Ovary (tissue), 10 donors: ENCODE measurements at places on chromosomes 4 and X.

DNA sequence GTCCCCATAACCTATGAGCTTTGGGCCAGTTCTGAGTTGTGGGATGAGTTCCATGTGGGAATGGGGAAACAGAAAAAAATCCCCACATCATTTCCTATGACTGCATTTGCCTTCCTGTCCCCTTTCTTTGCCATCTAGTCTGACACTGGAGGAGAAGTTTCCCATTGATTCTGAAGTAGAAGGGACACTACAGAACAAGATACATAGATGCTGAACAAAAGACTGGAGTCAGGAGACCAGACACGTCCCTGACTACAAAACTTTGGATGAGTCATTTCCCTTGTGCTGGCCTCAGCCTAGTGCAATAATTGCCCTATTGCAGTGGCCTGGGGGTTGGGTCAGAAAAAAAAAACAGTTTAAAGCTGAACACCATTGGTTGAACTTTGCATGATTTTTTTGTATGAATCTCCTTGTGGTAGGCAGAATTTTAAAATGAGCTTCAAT, 22.1 kb downstream of the BEX3 start:
- DNase-seq, result no peak

- no peak for DNase-seq
These were observed 27.1 kb downstream of the CENPE start for GRCh38 chr4:103171006-103171405.

DNA sequence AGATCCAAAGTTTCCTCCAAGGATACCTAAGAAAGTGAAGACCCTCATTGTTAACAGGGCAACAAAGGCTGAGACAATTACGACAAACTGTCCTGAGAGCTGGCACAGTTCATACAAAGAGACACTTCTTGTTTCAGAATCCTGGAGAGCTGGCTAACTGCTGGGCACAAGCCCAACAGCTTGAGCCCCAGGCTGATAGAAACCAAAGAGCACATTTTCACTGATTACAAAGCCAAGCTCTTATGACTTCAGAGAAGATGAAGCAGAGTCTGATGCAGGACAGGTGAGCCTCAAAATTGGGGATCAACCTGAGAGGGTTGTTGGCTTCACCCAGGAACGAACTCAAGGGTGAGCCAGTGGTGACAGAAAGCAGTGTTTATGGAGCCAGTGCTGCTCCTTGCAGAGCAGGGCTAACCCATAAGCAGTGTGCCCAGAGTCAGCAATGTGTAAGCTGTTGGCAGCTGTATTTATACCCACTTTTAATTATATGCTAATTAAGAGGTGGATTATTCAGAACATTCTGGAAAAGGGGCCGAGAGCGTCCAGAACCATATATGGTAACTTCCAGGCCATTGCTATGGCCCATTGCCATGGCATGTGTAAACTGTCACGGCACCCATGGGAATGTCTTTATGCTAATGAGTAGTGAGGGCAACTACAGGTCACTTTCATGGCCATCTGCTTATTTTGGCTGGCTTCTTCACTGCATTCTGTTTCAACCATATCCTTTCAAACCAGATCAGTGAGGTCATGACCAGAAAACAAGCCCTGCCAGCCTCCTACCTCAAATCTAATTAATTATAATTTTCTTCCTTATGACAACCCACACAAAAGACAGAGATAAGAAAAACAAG, 183.7 kb downstream of the EVC2 start:
- DNase-seq, result no peak

DNA sequence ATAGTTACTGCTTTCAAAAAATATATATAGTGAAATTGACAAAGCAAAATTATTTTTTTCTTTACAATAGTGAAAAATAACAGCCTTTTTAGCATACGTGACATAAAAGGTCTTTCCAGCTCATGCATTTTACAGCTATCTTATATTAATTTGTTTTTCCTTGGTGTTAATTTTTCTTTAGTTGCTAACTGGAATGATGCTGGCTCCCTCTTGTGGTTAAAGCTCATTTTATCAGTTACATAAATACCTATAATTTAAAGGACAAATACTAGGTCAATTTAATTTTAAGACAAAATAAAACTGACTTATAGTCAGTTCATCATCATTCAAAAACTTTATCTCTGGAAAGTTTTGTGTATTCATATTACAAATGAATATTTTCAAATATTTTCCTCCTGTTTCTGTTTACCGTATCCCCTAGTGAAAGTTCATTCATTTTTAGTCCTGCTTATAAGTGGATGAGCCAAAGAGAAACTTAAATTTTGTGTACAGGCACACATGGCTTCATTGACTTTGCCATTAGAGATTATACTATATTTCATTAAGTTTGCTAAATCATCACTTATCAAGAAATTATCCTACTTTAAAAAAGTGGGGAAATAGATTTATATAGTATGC, 9.9 kb upstream of the ANAPC4 start:
- DNase-seq, result no peak

DNA sequence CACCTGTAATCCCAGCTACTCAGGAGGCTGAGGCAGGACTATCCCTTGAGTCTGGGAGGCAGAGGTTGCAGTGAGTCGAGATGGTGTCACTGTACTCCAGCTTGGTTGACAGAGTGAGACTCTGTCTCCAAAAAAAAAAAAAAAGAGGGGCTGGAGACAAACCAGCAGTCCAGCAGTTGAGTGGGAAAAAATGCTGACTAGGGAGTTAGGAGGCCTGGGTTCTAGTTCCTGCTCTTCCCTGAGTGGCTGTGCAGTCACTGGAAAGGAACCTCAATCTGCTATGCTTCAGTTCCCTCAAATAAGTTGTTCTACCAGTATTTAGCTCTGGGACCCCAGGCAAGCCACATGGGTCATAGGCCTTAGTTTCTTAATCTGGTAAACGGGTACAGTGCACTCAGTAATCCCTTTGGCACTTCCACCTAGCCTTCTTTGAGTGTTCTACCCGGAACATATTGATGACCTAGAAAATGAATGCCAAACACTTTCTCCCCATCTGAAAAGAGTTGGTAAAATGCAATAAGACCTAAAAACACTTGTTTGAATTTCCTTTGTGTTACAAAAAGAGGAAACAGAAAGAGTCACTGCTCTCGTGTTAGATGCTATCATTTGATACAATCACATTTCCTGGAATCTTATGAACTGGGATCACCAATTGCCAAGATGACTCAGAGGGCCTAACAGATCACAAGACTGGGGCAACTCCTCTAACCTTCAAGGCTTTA, 99.3 kb upstream of the EGFL6 start:
- DNase-seq, result no peak

DNA sequence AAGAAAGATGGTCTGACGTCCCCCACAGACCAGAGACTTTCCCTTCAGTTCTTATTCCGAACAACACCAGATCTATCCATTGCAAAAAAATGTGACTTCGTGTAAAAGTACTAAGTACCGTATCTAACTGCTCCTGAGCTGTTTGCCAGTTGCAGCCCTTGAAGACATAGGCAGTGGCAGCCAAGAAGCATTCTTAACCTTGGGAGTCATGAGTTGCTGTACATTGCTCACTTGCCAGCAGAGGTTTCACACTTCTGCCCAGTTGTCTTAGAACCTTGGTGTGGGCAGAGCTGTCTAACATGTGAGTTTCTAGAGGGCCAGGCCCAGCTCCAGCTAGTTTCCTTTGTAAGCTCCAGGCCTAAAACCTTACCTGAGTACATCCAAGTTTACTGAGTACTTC, 10.5 kb upstream of the CHRDL1 start:
- DNase-seq, result no peak
